AG10803 (cell line): ENCODE measurements at places on chromosomes 2 and 18.

- DNase-seq, result no peak
Measured at GRCh38 chr2:64732146-64732545, 78.4 kb upstream of the SERTAD2 start.

GRCh38 chr2:29373870-29374269 is 258.7 kb downstream of the CLIP4 start:
- no peak for DNase-seq

GRCh38 chr2:240139011-240139441 is 1.4 kb downstream of the OTOS start:
- DNase-seq, result no peak

- DNase-seq, result peak; percentile 96
Measured at GRCh38 chr2:174835797-174836255, 71.6 kb upstream of the CHRNA1 start.

DNA sequence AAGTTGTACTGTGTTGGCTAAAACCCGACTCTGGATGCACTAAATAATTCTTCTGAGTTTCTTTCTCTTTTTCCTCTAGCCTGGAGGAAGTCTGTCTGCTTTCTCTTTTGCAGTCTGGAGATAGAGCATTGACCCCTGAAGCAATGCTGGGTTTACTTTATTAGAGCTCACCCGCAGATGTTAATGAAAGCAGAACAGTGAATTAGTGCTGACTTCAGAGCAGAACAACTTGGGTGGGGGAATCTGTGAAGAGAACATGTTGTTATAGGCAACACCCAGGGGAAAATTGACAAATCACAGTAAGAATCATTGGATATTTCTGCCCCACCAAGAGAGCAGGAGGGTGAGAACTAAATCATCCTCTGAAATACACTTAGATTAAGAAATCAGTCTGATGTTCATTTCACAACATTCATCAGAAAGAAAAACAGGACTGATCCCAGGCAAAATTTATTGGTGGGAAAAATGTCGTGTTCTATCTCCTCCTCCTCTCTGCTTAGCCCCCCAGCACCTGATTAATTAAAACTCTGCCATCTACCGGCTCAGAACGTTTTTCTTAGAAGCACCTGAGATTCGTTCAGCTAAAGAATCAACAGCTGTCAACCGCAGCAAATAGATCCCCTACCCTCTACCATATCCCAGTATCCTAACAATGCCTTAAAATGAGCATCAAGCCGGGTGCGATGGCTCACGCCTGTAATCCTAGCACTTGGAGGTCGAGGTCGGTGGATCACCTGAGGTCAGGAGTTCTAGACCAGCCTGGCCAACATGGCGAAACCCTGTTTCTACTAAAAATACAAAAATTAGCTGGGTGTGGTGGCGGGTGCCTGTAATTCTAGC is 165.1 kb downstream of the FMNL2 start:
- DNase-seq, result peak; percentile 45

- DNase-seq, result no peak
Measured at GRCh38 chr2:185417111-185417510, 321.5 kb upstream of the FSIP2 start.

- no peak for DNase-seq
Measured at GRCh38 chr2:164752956-164753355, 88.7 kb downstream of the COBLL1 start.

DNA sequence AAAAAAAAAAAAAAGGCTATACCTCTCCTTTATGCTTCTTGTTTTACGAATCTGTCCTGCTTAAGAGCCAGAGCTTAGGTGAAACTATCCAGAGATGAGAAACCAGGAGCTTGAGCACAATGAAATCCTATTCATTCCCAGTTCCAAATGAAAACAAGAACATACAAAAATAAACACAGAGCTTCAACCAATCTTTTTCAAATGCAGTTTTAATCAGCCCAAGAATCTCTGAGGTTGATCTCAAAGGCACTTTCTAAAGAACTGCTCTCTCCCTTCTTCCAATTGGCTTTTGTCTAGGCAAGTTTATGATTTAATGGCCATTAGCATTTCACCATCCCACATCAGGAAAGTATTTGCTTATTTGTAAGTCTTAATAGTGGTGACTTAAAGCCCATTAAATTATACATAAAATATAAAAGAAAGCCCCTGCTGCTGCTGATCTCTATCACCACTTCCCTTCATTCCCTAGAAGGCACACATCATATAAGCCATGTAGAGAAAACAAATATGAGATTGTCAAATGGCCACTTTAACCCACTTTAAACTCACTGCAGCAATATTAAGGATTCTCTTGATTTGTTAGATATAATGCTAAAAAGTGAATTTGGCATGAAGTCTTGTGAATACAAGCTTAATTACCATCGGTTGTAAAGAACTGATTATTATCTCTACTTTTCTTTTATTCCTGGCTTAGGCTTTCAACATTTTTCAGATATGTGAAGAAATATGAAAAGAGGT is 29.3 kb upstream of the SCN9A start:
- no peak for DNase-seq

DNA sequence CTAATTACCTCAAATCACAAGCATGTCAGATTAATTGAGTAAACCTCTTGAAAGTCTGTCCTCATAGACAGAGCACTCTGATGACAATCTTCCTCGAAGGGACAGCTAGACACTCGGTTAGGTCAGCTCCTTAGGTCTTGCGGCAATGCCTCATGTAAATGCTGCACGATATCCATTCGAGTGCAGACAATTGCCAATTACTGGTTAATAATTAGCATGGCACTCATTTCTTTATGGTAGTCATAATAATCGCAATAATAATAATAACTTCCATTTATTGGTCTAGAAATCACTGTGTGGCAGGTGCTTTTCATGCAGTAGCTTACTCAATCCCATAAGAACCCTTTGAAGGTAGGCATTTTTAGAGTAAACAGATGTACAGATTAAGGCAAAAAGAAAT is 44.7 kb upstream of the DSC1 start:
- DNase-seq, result no peak

DNA sequence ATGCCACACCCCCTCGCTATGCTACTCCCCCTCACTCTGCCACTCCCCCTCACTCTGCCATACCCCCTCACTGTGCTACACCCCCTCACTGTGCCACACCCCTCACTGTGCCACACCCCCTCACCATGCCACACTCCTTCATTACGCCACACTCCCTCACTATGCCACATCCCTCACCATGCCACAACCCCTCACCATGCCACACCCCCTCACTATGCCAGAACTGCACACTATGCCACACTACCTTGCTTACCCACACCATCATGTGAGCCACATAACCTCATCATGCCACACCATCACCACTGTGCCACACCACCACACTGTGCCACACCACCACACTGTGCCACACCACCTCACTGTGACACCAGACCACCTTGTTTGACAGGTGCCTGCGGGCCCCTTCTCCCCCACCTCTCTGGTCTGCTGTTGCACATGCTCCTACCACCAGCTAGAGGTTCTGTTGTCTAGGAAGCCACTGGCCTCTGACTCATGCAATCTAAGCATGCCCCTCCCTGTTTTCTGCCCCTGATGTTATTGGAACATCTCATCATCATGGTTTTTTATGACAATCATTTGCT is 22.0 kb downstream of the MARCHF4 start:
- DNase-seq, result peak; percentile 52

DNA sequence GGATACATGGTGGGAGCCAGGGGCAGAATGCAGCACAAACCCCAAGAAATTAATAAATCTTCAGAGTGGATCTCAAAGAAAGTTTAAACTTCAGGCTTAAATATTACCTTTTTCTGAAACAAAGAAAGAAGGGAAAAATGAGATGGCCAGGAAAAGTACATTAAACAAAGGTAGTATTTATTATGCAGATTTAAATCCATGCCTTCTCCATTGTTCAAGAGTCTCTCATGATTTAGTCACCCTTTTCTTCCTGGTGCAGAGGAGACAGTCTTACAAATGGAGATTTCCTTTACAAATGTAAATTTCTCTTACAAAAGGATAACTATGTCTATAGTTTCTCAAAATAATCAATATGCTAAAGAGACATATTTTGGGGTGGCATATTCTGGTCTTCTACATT is 33.4 kb upstream of the PPM1B start:
- no peak for DNase-seq

- DNase-seq, result peak; percentile 66
Measured at GRCh38 chr2:188512456-188512855, 220.8 kb downstream of the GULP1 start.
